ENCODE measurements at places on chromosomes 12 and 14. TPM values are rescaled to one million over a fixed set of nuclear protein-coding genes. Genes with fewer than 3 reads are reported as not detected.

- H3K27ac ChIP-seq: no peak overlapping the region
- no peak overlapping the region for H3K4me3 ChIP-seq
- no peaks in the 10 kb centered on the region for H3K4me1 ChIP-seq
Measured at GRCh38 chr12:122860040-122860853, 25.0 kb downstream of the HIP1R start.

DNA sequence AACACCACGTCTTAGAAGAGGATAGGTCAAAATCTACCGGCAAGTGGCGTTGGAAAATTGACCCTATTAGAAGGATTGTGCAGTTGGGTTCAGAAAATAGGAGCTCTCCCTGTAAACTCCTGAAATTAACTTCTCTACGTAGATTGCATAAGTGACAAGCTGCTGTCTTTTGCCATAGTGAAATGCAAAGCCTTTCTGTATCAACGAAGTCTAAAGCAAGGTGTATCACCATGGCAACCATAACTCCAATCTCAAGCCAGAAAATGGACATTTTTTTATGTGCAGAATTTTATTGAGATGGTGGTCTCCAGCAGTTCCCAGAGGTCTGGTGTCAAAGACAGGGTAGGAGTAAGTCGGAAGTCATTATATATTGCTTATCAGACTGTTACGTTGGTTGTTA lies 367.7 kb upstream of the NOVA1 start:
- H3K27me3 ChIP-seq: no peaks in the 10 kb centered on the region
- no peaks in the 10 kb centered on the region for H3K36me3 ChIP-seq
- H3K4me3 ChIP-seq: no peak overlapping the region
- no peaks in the 10 kb centered on the region for H3K4me1 ChIP-seq
- no peak for DNase-seq

- no peak overlapping the region for H3K4me3 ChIP-seq
- peaks cover 11% of the 10 kb centered on the region for H3K4me1 ChIP-seq
Measured at GRCh38 chr12:27627123-27627852, 69.0 kb upstream of the REP15 start.

GRCh38 chr12:42862055-42862454 lies 272.5 kb upstream of the PRICKLE1 start:
- no peaks in the 10 kb centered on the region for H3K27me3 ChIP-seq
- no peaks in the 10 kb centered on the region for H3K36me3 ChIP-seq
- no peak overlapping the region for H3K27ac ChIP-seq
- no peak for DNase-seq
- H3K4me3 ChIP-seq: no peak overlapping the region

The MORN3 gene
- 2.8 TPM for polyA plus RNA-seq

The STAC3 gene
- 3.2 TPM for polyA plus RNA-seq

The C14orf119 gene
- 57.9 TPM for polyA plus RNA-seq

- no peak for DNase-seq
- no peak overlapping the region for H3K4me3 ChIP-seq
- H3K27me3 ChIP-seq: no peaks in the 10 kb centered on the region
Measured at GRCh38 chr12:39490500-39491282, 47.8 kb upstream of the KIF21A start.

GRCh38 chr14:96324219-96324618 lies 38.9 kb downstream of the ATG2B start:
- H3K4me1 ChIP-seq: no peaks in the 10 kb centered on the region
- DNase-seq: no peak
- no peaks in the 10 kb centered on the region for H3K27me3 ChIP-seq
- H3K36me3 ChIP-seq: no peaks in the 10 kb centered on the region
- H3K4me3 ChIP-seq: no peak overlapping the region

- H3K27ac ChIP-seq: no peak overlapping the region
- no peak for DNase-seq
- no peaks in the 10 kb centered on the region for H3K27me3 ChIP-seq
- H3K4me1 ChIP-seq: no peaks in the 10 kb centered on the region
- no peak overlapping the region for H3K4me3 ChIP-seq
- no peaks in the 10 kb centered on the region for H3K36me3 ChIP-seq
Measured at GRCh38 chr14:55771242-55771981, 191.4 kb downstream of the KTN1 start.

The KLHL33 gene
- polyA plus RNA-seq: 0.24 TPM

GRCh38 chr14:69625299-69626131 lies 14.1 kb downstream of the SUSD6 start:
- DNase-seq: no peak
- no peaks in the 10 kb centered on the region for H3K27me3 ChIP-seq
- no peaks in the 10 kb centered on the region for H3K36me3 ChIP-seq
- peak overlapping the region; percentile 11 for H3K27ac ChIP-seq

The TMEM119 gene
- 47.5 TPM for polyA plus RNA-seq

DNA sequence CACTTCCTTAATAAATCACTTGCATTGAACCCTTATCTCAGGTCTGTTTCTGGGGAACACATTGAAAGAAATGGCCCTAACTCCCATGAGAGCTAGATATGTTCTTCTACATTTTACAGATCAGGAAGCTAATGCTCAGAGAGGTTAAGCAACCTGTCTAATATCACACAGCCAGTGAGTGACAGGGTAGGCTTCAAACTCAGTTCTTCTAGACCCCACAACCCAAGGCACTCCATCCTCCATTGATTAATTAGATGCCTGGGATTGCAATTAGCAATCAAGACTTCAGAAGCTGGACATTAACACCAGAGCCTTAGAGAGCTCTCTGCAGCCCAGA lies 59.8 kb downstream of the C14orf132 start:
- H3K4me1 ChIP-seq: peaks cover 9% of the 10 kb centered on the region
- H3K36me3 ChIP-seq: no peaks in the 10 kb centered on the region
- no peak for DNase-seq
- H3K27ac ChIP-seq: no peak overlapping the region
- H3K4me3 ChIP-seq: no peak overlapping the region
- H3K27me3 ChIP-seq: no peaks in the 10 kb centered on the region

The NPAS3 gene
- polyA plus RNA-seq: 0.48 TPM

- H3K4me1 ChIP-seq: no peaks in the 10 kb centered on the region
- DNase-seq: no peak
- no peak overlapping the region for H3K4me3 ChIP-seq
Measured at GRCh38 chr14:70257526-70257925, 68.8 kb upstream of the SLC8A3 start.

The RAN gene
- polyA plus RNA-seq: 543 TPM

The ZNF891 gene
- 8.5 TPM for polyA plus RNA-seq

DNA sequence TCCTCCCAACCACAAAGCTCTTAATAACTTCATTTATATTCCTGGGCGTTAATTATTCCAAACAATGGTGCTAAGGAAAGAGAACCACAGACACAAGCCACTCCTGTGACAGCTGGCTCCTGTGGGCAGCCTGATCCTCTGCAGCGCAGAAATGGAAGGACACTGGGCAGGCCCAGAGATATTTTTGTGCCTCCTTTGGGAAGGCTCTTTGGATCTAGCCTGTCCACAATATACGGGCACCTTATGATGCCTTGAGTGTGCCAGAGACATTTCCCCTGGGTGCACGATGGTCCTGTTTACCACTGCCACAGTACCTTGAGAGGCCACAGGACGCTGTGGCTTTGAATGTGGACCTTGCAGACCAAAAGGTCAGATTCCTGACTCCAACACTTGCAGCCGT lies 2.1 kb downstream of the ASB2 start:
- H3K4me3 ChIP-seq: no peak overlapping the region
- no peaks in the 10 kb centered on the region for H3K36me3 ChIP-seq
- H3K27ac ChIP-seq: no peak overlapping the region
- H3K27me3 ChIP-seq: no peaks in the 10 kb centered on the region

The KRT6A gene
- not detected for polyA plus RNA-seq

DNA sequence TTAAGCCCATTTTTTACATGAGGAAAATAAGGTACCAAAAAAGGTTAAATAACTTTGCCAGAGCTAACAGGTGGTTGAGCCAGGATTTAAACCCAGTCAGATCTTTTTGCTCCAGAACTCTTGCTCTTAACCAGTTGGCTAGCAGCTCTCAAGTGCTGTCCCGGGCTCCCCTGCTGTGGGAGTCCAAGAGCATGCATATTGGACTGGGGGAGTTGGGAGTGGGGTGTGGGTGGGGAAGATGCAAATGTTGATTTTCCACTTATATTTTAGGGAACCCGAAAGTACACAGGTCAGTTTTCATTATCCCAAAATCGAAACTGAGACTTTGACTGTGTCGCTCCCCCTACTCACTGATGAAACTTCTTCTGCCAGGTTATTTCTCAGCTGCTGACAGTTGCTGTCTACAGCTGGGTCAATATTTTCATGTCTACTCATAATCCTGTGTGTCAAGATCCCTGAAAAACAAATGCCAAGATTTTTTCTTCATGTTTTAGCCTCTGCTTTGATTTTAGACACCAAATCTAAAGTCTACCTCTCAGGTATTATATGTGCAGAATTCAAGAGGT lies 172.3 kb upstream of the TMPO start:
- H3K4me1 ChIP-seq: no peaks in the 10 kb centered on the region
- H3K27ac ChIP-seq: no peak overlapping the region
- H3K36me3 ChIP-seq: no peaks in the 10 kb centered on the region

The BEST3 gene
- polyA plus RNA-seq: 0.55 TPM

The LBHD2 gene
- not detected for polyA plus RNA-seq

The KRT73 gene
- polyA plus RNA-seq: 0.17 TPM

The ACACB gene
- polyA plus RNA-seq: 12.5 TPM

DNA sequence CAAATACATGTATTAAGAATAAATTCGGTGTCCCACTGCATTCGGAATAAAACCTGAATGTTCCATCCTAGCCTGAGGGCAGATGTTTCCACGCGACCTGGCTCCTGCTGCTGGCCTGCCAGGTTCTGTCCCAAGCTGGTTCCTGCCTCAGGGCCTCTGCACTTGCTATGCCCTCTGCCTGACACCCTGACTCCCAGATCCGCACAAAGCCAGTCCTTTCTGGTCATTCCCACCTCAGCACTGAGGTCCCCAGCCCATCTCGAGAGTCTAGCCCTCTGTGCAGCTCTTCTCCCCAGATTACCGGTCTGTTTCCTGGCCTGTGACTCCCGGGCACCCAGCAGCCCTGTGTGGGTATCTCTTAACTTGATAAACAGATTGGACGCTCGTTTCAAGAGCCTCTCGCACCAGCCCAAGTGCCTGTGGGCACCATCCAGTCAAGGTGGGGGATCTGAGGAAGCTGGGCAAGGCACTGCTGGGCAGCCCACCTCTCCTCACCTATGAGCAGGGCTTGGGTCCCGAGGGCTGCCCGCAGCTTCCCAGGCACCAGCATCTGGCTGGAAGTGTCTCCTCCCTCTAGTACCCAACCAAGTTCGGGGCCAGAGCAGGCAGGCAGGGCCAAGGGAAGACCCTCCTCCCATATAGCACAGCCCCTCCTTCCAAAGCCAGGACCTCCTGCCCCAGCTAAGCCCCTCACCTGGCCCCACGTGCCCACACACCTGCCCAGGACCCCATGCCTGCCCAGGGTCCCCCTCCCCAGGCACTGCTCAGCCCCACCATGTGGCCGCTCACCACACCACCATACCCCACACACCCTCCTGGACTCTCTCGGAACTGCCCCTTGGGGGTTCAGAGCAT lies 132.2 kb downstream of the NCOR2 start:
- peaks cover 4% of the 10 kb centered on the region for H3K4me1 ChIP-seq
- no peaks in the 10 kb centered on the region for H3K36me3 ChIP-seq
- no peak for DNase-seq
- no peaks in the 10 kb centered on the region for H3K27me3 ChIP-seq

The CRACR2A gene
- 4.0 TPM for polyA plus RNA-seq

The RHEBL1 gene
- polyA plus RNA-seq: 3.6 TPM

GRCh38 chr12:116222358-116222757 lies 55.1 kb downstream of the MED13L start:
- no peaks in the 10 kb centered on the region for H3K27me3 ChIP-seq
- no peak overlapping the region for H3K27ac ChIP-seq
- H3K4me1 ChIP-seq: peaks cover 23% of the 10 kb centered on the region
- peak; percentile 79 for DNase-seq

GRCh38 chr12:84034871-84035270 lies 877.7 kb downstream of the SLC6A15 start:
- H3K27ac ChIP-seq: no peak overlapping the region
- no peaks in the 10 kb centered on the region for H3K4me1 ChIP-seq
- no peaks in the 10 kb centered on the region for H3K36me3 ChIP-seq

DNA sequence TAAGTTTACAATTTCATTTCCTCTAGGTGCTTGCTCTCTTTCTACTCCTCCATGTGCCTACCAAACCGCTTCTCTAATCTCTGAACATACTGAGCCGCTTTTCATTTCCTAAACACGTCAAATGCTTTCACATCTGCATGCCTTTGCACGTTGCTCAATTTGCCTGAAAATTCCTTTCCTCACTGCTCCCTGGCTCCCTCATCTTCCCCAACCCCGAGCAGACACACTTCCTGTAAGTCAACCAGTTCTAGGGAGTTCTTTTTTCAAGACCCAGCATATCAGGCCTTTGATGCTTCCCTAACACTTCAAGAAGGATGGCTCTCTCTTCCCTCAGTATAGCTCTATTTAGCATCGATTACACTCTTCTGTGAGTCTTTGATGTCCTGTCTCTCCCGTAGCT lies 50.3 kb downstream of the LMO3 start:
- no peak overlapping the region for H3K27ac ChIP-seq
- H3K4me1 ChIP-seq: no peaks in the 10 kb centered on the region
- H3K36me3 ChIP-seq: no peaks in the 10 kb centered on the region
- H3K4me3 ChIP-seq: no peak overlapping the region
- H3K27me3 ChIP-seq: no peaks in the 10 kb centered on the region
- DNase-seq: no peak
